ENCODE measurements at places on chromosomes 4 and X. TPM values are rescaled to one million over a fixed set of nuclear protein-coding genes. Genes with fewer than 3 reads are reported as not detected.

NOX1 gene
- total RNA-seq: not detected

DNA sequence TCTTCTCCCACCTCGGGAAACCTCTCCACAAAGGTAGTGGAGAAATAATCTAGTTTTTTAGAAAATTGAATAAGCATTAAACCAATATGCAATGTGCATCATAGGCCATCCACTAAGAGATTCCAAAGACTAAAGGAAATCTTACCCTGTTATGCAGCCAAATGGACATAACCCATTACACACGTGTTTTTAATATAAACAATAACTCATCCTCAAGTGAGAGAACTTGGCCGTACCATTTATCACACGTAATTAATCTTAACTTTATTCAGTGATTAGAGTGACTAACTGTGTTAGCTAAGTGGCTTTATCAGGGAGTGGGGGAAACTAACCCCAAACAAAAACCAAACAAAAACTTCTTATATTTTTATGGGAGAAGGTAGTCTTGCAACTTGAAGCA lies 57.8 kb downstream of the AFM start:
- no peak for DNase-seq
- no peaks in the 10 kb centered on the region for H3K36me3 ChIP-seq
- no peaks in the 10 kb centered on the region for H3K4me1 ChIP-seq
- peaks cover 2% of the 10 kb centered on the region for H3K27me3 ChIP-seq

DNA sequence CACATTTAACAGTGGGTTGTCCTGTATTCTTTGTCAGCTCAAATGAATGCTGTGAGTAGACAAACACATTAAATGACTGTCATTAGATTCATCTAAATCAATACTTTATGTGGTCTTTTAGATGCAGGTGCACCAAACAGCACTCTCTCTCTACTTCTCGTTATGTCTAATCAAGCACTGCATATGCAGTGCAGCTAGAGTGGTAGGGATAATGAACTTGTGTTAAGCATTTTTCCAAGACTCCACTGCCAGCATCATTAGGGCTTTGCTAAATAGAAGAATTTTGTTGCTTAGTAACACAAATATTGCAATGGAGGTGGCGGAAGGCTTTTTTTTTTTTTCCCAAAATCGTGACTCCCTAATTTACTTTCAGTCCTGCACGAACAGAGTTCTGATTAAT lies 447.0 kb upstream of the GALNT7 start:
- DNase-seq: no peak
- H3K27ac ChIP-seq: no peak overlapping the region
- no peak overlapping the region for H3K4me3 ChIP-seq
- H3K36me3 ChIP-seq: no peaks in the 10 kb centered on the region
- no peaks in the 10 kb centered on the region for H3K4me1 ChIP-seq

APELA gene
- not detected for total RNA-seq

CYSLTR1 gene
- total RNA-seq: 4.1 TPM

DNA sequence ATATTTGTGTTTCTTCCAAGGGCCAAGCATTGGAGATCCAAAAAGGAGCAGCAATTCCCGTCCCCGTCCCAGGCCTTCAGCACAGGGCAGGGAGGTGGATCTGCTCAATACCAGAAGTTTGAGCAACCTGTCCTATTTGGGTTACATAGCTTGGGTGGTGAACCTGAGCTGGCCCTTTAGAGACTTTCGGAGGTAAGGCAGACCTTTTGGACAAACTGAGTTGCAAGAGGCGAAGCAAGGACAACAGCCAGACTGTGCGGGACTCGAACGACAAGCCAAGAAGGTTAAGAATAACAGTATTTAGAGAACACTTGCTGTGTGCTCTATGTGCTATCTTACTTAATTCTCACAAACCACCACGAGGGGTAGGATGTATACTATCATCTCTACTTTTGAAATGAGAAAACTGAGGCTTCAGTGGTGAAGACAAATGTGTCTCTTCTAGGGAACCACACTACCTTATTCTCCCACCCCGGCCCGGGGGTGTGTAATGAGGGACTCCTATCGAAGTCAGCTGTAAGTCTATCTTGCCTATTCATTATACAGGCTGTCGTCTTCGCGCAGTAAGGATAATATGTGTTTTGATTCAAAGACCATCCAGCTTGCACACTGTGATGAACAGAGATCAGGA lies 1.3 kb downstream of the NOP14 start:
- peak overlapping the region; percentile 79 for H3K27ac ChIP-seq
- peak; percentile 55 for DNase-seq
- H3K36me3 ChIP-seq: peaks cover 11% of the 10 kb centered on the region
- peaks cover 36% of the 10 kb centered on the region for H3K4me1 ChIP-seq

GRCh38 chrX:103396186-103396585 lies 19.8 kb downstream of the BEX3 start:
- peaks cover 2% of the 10 kb centered on the region for H3K4me1 ChIP-seq
- H3K27ac ChIP-seq: no peak overlapping the region
- no peak for DNase-seq
- no peaks in the 10 kb centered on the region for H3K36me3 ChIP-seq

DNA sequence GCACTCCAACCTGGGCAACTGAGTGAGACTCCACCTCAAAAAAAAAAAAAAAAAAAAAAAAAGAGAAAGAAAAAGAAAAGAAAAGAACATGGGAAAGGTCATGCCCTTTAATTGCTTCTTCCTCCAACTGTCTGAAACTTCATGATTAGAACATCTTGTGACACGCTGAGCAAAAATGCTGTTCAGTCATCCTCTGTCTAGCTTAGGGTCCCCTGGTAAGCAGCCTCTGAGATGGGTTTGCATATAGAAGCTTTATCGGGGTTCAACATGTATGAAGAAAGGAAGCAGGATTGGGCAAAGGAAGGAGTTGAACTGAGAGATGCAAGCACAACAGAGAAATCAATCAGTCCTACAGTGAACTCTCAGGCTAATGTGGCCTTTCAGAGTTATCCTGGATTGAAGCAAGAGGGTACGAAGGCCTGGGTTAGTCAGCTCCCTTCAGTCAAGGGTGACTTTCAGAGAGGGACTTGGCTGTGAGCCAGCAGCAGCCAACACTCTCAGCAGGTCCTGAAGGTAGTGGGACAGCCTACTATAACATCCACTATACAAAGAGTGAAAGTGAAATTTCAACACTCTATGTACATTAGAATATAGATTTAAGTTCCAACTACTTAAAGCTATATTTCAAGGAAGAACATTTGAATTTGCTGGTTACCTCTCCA lies 11.4 kb downstream of the MAOB start:
- no peak for DNase-seq
- no peaks in the 10 kb centered on the region for H3K27me3 ChIP-seq
- no peak overlapping the region for H3K4me3 ChIP-seq
- H3K4me1 ChIP-seq: no peaks in the 10 kb centered on the region
- H3K27ac ChIP-seq: no peak overlapping the region

DNA sequence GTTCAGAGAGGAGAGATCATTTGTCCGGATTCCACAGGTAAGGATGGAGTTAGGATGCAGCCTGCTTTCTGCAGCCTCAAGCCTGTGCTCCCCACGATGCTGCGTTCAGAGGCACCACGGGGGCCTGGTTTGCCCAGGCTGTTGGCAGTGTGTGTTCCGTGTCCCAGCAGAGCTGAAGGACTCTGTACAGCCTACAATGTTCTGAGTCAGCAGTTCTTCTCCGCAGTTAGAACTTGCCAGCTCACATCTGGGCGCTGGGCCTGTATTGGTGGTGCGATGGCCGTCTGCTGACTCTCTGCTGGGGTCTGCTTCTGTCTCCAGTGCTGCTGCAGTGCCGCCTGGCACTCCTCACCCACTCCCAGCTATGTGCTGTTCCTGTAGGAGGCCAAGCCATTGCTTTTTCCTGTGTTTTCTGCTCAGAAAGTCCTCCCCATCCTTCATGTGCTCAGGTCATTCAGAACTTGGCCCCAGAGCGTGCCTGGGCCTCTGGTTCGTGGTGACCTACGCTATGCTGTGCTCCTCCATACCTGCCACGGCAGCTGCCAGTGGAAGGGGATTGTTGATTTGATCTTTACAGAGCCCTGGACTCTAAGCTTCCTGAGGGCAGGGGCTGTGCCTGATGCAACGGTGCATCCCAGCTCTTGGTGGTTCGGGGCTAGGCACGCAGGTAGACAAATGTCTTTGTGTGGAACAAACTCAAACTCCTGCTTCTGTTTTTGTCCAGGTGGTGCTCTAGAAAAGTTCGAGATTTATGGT lies 42.6 kb upstream of the TADA2B start:
- no peak for DNase-seq
- H3K4me3 ChIP-seq: no peak overlapping the region

Data from activated naive CD8-positive, alpha-beta T cell treated with anti-CD3 and anti-CD28 coated beads, Interleukin-2, amount 10 ng/mL, durations not matched to agents 7 days and 5 days (primary cell).